Stimulated activated CD8-positive, alpha-beta memory T cell treated with anti-CD3 and anti-CD28 coated beads, Interleukin-2, amount 100 ng/mL, for 1 hour (primary cell): ENCODE measurements at places on chromosomes 2 and 18.

GRCh38 chr2:121287146-121287798 is 2.3 kb upstream of the TFCP2L1 start:
- DNase-seq = no peak

GRCh38 chr2:235911633-235912233 is 256.5 kb downstream of the GBX2 start:
- no peak for DNase-seq

DNA sequence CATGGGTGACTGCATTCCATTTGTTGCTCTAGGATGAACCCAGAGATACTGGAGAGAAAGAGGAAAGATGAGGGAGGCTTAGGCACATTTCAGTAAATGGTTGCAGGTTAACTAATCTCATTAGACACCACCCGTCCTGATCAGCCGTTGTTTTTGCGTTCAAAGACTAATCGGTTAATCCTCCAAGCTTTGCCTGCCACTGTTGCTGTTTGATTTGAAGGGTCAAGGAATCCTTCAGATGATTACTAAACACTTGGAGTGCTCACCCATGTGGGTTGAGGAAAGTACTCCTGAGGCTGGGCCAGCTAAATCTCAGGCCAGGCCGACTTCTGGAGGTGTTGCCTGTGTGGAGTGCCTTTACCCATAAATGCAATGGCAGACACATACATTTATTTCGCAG is 8.6 kb downstream of the SH3RF3 start:
- DNase-seq = no peak

- DNase-seq = no peak
These were observed 52.2 kb downstream of the SMAD7 start for GRCh38 chr18:48898521-48898920.

DNA sequence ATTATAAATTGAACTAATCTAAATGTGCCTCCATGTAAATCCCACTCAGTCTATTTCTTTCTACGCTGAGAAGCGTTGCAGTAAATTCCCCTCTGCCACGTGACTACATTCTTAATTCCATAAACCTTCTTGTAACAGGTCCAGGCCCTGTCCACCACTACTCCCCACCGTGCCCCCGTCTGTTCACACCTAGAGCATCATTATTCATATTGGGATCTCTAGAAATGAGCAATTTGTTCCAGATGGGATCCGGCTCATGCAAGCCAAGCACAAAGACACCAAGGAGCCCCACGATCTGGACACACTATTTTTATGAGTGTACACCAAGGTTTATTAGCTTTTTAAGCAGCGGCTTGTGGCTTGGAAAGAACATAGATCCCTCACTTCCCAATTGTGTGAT is 38.2 kb downstream of the BOLA3 start:
- DNase-seq = no peak

GRCh38 chr2:99618579-99619097 is 128.8 kb upstream of the REV1 start:
- no peak for DNase-seq

DNA sequence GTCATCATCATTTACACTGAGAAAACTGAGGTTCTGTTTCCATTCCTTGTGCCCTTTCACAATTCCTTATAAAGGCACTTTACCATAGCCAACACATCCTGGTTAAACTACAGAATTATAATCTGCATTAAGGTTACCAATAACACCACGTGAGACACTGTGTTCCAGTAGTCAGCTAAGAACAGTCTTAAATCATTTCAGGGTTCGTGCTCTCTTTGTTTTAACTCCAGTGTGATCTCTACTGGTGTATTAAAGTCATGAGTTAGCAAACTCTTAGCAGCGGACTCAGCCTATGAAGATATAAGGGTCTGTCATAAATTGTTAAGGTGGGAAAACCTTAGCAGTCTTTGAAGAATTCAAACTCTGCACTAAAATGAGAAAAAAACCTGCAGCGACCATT is 53.0 kb downstream of the TCF4 start:
- DNase-seq = no peak

DNA sequence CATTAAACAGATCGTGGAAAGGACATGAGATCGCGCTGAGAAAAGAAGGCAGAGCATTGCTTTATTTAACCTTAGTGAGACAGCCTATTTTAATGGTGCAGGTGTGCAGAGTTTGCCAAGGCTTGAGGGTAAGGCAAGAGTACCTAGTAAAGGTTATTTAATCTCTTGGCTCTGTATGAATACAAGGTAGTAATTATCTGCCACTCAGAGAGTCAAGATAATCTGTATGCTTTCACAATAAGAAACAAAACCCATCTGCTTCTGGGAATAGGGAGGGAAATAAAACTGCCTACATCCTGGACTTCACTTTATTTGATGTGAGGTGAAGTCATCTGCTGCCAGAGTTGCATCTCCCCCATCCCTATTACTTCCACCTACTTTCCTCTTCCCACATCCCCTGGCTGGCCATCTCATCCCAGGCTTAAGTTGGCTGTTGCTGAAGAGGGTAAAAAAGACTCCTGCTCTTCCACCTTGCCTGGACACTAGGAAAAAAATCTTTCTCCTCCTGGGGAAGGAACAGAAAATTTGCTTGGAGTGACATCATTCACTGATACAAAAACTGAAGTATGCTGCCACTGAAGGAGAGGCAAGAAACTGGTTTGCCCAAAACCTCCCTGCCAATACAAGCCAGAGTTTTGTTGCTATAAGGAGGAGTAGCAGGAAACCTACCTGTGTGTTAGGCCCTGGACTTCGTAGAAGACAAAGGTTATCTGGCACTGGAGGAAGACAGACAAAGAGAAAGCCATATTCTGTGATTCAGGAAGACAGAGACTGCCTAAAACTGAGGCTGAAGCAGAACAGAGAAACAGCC is 35.8 kb upstream of the ARHGAP25 start:
- DNase-seq = no peak

DNA sequence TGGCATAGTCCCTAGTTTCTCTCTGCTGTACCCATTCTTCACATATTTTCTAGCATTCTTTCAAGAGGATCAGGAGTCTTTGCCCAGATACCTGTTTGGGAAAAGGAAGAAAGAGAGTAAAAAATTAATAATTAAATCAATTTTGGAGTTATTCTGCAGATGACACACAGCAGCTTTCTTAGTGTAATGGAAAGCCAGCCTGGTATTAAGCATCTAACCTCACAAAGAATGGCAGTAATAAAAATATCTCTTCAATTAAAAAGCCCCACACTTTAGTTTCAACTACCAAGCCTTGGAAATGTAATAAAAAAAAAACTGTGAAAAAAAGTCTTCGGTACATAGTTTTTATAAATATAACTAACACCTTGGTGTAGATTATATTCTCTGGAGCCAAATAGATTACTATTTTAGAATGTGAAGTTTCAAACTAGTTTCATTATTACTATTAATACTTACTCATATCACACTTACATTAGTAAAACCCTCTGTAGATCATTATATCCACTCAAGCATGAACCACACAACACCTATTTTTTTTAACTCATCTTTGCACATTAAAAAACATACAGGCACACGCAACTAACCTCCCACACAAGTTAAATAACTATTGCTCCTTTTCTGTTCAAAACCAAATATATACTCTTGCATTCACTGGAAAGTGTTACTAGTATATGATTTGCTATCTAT is 90.9 kb downstream of the GPD2 start:
- no peak for DNase-seq

DNA sequence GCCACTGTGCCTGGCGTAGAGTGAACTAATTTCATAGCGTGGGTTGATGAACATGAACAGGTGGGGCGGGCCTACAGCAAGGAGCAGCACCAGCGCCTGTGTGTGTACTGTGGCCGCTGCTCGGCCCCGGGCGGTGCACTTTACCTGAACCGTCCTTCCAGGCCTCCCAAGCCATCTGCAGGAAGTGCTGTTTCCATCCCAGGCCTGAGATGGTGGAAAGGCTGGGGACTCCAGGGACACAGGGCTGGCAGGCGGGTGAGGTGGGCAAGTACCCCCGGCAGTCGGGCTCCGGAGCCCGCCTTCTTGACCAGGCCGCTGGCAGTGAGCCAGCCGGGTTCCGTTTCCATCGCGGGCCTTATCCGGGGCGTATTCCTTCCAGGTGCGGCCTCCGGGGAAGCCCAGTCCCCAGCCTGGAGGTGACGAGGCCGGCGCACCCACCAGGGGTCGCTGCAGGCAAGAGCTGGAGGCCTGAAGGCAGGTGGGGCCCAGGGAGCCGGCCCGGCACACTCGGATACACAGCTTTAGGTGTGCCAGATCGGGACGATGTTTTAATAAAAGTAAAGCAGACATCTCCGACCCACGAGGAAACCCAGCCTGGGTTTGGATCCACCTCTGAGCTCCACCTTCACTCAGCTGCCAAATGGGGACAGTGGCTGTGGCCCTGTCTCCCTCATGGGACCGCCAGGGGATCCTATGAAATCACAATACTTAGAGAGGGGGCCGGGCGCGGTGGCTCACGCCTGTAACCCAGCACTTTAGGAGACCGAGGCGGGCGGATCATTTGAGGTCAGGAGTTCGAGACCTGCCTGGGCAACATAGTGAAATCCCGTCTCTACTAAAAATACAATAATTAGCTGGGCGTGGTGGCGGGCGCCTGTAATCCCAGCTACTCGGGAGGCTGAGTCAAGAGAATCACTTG is 22.7 kb upstream of the PDIA6 start:
- DNase-seq = peak; percentile 59

GRCh38 chr2:203636588-203637470 is 69.6 kb upstream of the CD28 start:
- no peak for DNase-seq

DNA sequence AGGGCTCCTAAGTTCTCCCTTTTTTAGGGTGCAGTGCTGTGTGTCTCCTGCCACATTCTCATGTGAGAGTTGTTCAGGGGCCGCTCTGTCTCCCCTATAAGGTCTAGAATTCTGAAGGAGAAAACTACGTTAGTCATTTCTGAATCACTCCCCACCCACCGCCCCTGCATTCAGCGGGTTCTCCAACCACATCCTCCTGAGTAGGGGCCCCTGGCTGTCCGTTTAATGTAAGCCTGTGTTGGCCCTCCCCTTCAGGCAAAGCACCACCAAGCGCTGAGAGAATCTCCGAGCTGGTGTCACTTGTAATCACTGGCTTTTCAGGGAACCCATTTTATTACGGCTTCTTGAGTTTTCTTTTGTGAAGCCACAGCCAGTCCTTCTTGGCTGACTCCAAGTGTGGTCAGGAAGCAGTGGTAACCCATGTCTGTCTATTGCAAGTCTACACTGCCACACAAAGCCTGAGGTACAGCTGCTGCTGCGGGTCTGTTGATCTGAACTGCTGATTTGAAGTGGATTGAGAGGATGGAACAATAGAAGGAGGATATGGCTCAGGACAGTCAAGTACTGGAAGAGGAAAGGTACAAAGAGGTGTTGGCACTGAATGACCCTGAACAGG is 16.9 kb downstream of the LCT start:
- peak; percentile 48 for DNase-seq

GRCh38 chr2:119240311-119241204 is 16.9 kb downstream of the STEAP3 start:
- DNase-seq = no peak

DNA sequence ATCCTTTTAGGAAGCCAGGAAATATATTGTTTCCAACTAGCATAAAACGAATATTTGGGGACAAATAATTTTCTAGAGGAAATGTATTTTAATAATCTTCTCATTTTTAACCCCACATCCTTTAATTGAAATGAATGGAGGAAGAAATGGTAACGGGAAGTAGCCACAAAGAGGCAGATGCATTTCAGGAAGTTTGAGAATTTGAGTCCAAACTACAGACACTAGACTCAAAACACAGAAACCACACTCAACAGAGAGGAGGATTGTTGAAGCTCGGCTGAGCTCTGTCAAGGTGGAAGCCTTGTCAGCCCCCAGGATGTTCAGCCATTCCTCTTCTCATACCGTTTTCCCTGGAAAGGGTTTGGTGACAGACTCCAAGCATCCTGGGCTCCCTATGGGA is 288.5 kb downstream of the NAPG start:
- no peak for DNase-seq

DNA sequence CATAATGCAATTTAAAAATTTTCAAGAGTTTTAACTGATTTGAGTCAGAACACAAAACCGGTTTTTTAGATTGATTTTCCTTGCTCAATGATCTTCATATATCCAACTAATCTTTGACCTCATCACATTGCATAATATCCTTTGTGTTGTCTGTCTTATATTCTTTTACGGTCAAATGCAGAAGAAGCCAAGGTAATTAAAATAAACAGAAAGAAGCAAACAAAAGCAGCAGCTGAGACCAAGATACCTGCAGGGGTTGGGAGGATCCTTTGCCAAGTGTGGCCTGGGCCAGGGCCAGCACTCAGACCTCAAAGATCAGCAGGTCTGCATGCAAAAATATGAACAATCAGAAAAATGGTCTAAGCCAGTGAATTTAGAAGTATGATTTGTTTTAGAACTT is 428.9 kb upstream of the NETO1 start:
- DNase-seq = no peak

GRCh38 chr18:79182047-79182713 is 113.0 kb downstream of the ATP9B start:
- DNase-seq = no peak

DNA sequence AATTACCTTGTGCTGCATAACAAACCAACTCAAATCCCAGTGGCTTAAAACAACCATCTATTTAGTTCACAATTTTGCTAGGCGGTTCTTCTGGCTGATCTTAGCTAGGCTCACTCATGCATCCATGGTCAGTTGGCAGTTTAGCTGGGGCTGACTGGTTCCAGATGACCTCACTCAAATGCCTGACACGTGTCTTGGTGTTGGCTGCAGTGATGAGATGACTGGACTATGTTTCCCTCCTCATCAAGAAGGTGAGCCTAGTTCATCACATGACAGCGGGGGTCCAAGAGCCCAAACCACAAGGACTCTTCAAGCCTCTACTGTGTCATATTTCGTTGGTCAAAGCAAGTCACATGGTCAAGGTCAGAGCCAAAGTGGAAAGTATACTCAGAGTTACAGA is 42.7 kb upstream of the ACTR3 start:
- DNase-seq = no peak

GRCh38 chr2:102143450-102143985 is 972 bp downstream of the IL1R1 start:
- DNase-seq = no peak

DNA sequence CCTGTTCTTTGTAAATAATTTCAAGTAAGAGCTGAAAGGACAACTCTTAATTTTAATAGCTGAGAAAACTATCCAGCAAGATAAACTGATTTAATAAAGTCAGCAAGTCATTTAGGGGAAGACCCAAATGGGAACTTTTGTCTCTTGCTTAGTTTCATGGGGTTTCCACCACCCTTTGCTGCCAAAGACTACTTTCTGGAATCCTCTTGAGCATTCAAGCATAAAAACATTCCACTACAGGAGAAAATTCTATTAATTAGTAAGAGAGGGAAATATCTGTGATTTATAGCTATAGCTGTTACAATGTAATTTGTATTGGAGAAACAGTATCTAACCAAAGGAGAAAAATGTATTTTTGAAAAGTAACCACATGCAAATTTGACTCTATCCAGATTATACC is 20.6 kb downstream of the EFEMP1 start:
- DNase-seq = no peak

DNA sequence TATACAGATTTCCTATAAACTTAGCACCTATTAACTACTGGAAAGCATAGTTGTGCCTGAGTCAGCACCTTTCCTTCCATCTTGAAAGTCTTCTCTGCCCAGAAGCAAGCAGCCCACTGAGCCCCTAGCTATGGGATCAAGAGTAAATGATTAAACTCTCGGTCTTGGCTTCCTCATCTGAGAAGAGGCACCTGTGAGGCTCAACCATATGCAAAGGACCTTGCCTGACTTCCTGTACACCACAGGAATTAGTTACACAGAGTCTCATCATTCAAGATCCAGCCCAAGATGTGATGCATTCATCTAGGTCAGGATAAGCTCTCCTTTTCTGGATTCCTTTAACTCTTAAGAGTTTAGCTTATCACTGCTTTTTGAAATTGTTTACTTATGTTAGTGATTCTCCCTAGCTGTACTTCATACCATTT is 96.0 kb downstream of the CDH2 start:
- no peak for DNase-seq

- no peak for DNase-seq
These were observed 493.0 kb downstream of the PLCL1 start for GRCh38 chr2:198297350-198297749.
